ENCODE measurements at places on chromosomes 12 and 14.
A peak's percentile ranks its signal among the peaks of the same experiment; 100 is the strongest.

GRCh38 chr12:100027671-100028070, 42.9 kb upstream of the ANKS1B start:
- no peaks in the 10 kb centered on the region for H3K4me1 ChIP-seq
- H3K27me3 ChIP-seq = no peaks in the 10 kb centered on the region
- no peak for DNase-seq
- H3K36me3 ChIP-seq = peaks cover 9% of the 10 kb centered on the region
- no peak overlapping the region for H3K4me3 ChIP-seq

- no peak overlapping the region for H3K27ac ChIP-seq
- no peak overlapping the region for H3K4me3 ChIP-seq
- no peak for DNase-seq
- no peaks in the 10 kb centered on the region for H3K36me3 ChIP-seq
- H3K4me1 ChIP-seq = no peaks in the 10 kb centered on the region
Measured at GRCh38 chr14:87097015-87097414, 896.0 kb downstream of the GALC start.

GRCh38 chr12:121811434-121812319, 7.9 kb downstream of the SETD1B start:
- H3K36me3 ChIP-seq = peaks cover 38% of the 10 kb centered on the region
- peak overlapping the region; percentile 58 for H3K27ac ChIP-seq
- H3K27me3 ChIP-seq = no peaks in the 10 kb centered on the region
- peak; percentile 72 for DNase-seq
- H3K4me3 ChIP-seq = peak overlapping the region; percentile 78
- peaks cover 46% of the 10 kb centered on the region for H3K4me1 ChIP-seq

DNA sequence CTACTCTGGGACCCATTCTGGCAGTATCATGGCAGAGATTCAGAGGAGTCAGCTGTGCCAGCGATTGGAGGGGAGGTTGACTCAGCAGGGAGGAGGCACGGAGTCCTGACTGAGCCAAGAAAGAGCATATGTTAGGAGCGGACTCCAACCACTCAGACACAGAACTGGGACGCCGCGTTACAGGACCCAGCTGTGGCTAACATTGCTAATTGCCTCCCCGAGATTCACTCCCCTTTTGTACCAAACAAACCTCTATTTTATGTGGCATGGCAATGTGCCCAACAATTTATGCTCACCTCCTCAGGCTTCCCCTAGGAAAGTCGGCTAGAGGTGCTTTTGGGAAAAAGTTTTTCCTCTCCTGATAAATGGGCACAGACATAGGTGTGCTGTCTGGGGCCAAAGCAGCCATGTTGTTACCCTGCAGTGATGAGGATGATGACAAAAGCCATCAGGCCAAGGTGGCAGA, 15.2 kb upstream of the CLIP1 start:
- H3K27me3 ChIP-seq = no peaks in the 10 kb centered on the region
- H3K4me1 ChIP-seq = no peaks in the 10 kb centered on the region

DNA sequence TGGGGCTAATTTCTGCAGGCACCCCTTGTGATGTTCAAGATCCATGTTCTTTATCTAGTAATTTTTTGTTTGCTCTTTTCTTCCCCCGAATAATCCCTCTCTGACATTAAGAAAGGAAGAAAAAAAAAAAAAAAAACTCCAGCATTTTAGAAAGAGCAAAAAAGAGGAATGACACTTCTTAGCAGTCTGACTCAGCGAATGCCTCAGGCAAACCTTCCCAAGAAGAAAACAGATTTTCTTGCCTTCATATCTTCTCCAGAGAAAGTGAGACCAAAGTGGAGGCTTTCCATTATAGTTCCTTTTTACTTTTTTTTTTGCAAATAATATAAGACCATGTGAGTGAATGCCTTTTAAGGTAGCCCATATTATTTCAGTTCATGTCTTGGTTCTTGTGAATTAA, 479.0 kb upstream of the SYT1 start:
- no peaks in the 10 kb centered on the region for H3K27me3 ChIP-seq
- no peak for DNase-seq
- no peak overlapping the region for H3K4me3 ChIP-seq
- H3K4me1 ChIP-seq = no peaks in the 10 kb centered on the region
- no peak overlapping the region for H3K27ac ChIP-seq
- H3K36me3 ChIP-seq = no peaks in the 10 kb centered on the region

DNA sequence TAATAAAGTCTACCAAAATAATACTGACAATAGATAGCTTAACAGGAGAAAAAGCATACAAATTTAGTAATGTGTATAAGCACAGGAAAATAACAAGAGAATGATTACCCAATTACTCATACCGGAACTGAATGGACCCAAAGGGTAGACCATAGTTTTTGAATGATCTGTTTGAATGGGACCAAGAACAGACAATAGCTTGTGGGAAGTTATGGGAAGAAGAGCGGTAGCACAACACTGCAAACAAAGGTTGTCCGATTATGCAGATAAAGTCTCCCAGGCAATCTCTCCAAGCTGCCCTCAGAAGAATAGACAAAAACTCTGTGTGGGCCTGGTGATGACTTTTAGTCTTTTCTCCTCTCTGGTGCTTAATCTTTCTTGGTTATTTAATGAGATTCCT, 96.6 kb upstream of the NEDD1 start:
- H3K4me1 ChIP-seq = no peaks in the 10 kb centered on the region
- H3K36me3 ChIP-seq = no peaks in the 10 kb centered on the region
- H3K27me3 ChIP-seq = no peaks in the 10 kb centered on the region
- H3K4me3 ChIP-seq = no peak overlapping the region
- no peak overlapping the region for H3K27ac ChIP-seq

DNA sequence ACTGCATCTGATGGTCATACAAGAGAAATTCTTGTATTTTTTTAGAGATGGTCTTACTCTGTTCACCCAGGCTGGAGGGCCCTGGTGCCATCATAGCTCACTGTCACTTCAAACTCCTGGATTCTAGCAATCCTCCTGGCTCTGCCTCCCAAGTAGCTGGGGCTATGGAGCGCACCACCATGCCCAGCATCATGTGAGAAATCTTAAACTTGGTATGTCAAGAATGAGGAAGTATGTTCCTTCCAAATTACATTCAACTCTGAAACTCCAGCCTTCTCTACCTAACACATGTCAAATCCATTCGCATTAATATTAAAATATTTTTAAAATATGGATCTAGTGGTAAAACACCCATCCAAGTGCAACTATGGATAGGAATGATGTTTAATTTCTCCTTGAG, 27.5 kb upstream of the CDKN3 start:
- H3K36me3 ChIP-seq = no peaks in the 10 kb centered on the region
- H3K27ac ChIP-seq = no peak overlapping the region
- H3K27me3 ChIP-seq = peaks cover 14% of the 10 kb centered on the region

DNA sequence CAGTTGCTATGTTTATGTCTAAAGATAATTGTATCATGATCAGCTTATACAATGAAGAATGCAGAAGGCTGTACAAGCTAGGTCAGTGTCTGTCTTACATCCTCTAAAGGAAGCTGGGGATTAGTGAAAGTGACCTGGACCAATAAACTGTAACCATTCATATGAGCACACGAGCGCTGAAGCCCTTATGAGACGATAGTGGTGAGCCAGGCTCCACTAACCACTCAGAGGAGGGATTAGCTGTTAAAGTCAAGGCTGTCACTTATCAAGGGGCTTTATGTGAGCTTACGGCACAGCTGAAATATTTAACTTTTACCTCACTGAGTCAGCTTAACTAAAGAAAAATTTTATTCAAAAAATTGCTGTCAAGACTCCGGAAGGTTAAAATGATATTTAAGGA, 30.3 kb downstream of the NDUFA12 start:
- H3K4me3 ChIP-seq = no peak overlapping the region
- H3K36me3 ChIP-seq = peaks cover 19% of the 10 kb centered on the region
- H3K27me3 ChIP-seq = no peaks in the 10 kb centered on the region
- no peaks in the 10 kb centered on the region for H3K4me1 ChIP-seq

DNA sequence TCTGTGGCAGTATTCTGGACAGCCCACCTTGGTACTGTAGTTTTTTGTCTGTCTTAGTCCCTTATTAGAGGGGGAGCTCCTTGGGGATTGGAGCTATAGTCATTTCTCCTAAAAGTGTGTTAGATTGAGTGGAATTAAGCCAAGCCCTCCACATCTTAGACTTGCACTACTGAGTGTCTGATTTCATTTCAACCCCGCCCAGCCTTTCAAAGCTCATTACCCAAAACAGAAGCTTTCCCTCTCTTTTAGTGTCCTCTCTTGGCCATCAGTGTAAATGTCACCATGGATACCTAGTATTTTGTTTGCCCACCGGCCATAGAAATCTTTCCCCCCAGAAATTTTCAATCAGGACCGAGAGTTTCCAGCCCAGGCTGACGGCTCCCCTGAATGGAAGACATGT, 74.5 kb downstream of the LRRC74A start:
- H3K27me3 ChIP-seq = peaks cover 7% of the 10 kb centered on the region
- H3K4me3 ChIP-seq = no peak overlapping the region
- H3K36me3 ChIP-seq = no peaks in the 10 kb centered on the region
- no peak for DNase-seq
- H3K27ac ChIP-seq = no peak overlapping the region

- H3K4me1 ChIP-seq = peaks cover 2% of the 10 kb centered on the region
- no peaks in the 10 kb centered on the region for H3K36me3 ChIP-seq
- H3K27me3 ChIP-seq = peaks cover 32% of the 10 kb centered on the region
- no peak overlapping the region for H3K27ac ChIP-seq
- H3K4me3 ChIP-seq = no peak overlapping the region
- no peak for DNase-seq
Measured at GRCh38 chr12:64890873-64891468, 66.5 kb downstream of the TBC1D30 start.

GRCh38 chr14:99764222-99764706, 28.9 kb upstream of the EML1 start:
- H3K27me3 ChIP-seq = peaks cover 8% of the 10 kb centered on the region
- no peak overlapping the region for H3K27ac ChIP-seq
- no peaks in the 10 kb centered on the region for H3K36me3 ChIP-seq
- no peaks in the 10 kb centered on the region for H3K4me1 ChIP-seq
- no peak for DNase-seq

- peaks cover 32% of the 10 kb centered on the region for H3K27me3 ChIP-seq
- no peak for DNase-seq
- H3K27ac ChIP-seq = no peak overlapping the region
- no peak overlapping the region for H3K4me3 ChIP-seq
Measured at GRCh38 chr14:92703516-92703915, 44.9 kb downstream of the LGMN start.

- no peak overlapping the region for H3K4me3 ChIP-seq
- DNase-seq = no peak
- no peak overlapping the region for H3K27ac ChIP-seq
- no peaks in the 10 kb centered on the region for H3K4me1 ChIP-seq
- no peaks in the 10 kb centered on the region for H3K36me3 ChIP-seq
Measured at GRCh38 chr12:15427913-15428312, 105.6 kb downstream of the PTPRO start.

DNA sequence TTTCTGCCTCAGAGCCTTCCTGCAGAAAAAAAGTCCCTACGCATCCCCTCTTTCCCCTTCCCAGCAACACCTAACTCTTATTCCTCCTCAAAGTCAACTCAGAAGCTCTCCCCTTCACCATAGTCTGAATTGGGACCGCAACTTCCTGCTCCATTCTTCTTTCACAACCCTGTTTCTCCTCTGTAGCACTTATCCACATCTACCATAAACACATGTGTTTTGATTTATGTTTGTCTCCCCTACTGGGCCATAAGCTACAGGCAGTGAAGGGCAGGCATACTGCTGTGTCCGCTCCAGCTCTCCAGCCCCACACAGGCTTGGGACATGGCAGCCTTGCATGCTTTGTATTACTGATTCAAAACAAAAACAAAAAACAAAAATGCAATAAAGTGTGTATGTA, 5.9 kb downstream of the SDR9C7 start:
- no peak overlapping the region for H3K27ac ChIP-seq
- no peak overlapping the region for H3K4me3 ChIP-seq
- DNase-seq = no peak
- no peaks in the 10 kb centered on the region for H3K4me1 ChIP-seq
- H3K36me3 ChIP-seq = no peaks in the 10 kb centered on the region
- peaks cover 15% of the 10 kb centered on the region for H3K27me3 ChIP-seq
